ENCODE measurements at places on chromosomes 4 and X.

DNA sequence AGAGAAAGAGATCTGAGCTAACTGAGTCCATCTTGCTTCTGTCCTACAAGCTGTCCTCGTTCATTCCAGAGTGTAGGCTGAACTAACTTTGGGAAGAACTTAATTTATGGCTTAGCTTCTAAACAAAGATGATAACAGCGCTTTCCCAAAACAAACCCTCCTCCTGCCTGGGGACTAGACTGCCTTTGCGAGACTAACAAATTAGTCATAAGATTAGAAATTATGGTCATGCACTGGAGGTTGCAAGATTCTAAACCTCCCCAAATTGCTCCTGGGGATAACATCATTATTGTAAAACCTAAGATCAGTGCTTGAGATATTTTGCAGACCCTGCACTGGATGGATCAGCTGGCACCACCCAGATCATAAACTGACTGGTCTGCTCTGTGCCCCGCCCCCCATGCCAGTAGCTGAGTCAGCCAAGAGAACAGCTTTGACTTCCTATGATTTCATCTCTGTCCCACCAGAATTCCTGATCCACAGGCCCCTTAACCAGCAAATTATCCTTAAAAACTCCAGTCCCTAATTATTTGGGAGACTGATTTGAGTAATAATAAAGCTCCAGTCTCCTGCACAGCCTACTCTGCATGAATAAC is 883.3 kb downstream of the TRIML1 start:
- no peak for DNase-seq

DNA sequence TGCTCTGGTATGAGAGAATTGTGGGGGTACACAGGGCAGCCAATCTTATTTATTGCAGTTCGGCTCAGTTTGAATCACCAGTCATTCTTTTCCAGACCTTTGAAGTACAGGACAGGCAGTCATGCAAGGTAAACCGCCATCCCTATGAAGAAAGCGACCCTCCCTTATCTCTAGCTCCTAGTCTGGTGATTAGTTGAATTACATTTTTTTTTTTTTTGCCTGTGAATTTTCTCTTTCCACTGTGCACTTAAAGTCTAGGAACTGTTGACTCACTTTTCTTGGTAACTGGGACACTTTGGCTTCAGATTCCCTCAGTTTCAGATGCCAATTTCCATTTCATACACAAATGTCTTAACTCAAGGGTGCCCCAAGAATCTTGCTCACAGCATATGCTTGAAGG is 82.4 kb upstream of the FAM9C start:
- no peak for DNase-seq

GRCh38 chrX:37627602-37628001 is 56.1 kb downstream of the LANCL3 start:
- DNase-seq, result no peak

DNA sequence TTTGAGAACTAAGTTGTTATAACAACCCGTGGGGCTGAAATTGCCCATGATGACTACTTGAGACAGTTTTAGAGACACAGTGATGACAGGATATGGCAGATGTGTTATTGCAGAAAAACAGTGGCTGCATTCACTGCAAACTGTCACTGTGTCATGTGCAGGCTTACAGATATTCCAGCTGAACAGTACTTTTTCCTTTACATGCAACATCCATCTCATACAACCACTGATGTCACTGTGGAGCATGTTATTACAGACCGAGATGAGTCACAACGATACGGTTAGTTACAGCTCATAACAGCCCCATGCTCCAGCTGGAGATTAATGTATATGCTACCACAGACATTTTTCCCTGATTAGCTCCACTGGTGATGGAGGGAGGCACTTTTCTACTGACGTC is 207.4 kb downstream of the TMA16 start:
- no peak for DNase-seq
